ENCODE measurements at places on chromosomes 4 and X.

DNA sequence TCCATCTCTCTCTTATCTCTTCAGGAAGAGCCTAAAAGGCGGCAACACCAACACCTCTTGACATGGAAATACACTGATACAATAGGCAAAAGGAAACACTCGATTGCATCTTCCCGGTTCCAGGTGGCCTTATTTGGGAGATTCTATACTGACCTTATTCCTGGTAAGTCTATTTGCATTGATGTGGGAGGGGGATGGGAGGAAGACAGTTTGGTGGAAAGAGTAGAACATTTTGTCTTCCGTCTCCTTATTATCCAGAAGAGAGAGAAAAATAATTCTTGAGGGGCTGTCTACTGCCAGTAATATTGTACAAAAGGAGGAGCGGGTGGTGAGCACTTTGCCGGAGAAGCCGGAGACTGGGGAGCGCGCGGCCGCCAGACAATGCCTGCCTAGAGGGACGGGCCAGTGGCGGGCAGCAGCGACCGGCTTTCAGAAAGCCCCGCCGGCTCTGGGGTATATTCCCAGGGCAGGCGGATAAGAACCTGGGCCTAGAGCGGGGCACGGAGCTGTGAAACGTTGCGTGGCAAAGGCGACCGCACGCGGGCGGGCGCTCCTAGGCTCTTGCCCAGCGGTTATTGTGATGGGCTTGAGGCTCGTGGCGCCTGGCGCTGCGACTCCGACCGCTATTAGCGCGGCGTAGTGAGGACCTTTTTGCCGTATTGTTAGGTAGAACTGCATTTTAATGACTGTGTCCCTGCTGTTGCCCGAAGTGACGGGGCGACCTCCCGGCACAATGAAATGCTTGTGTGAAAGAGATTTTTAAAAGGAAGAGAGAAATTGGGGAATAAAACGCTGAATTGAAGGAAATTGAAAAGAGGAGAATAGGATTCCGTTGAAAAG lies 518 bp downstream of the PRDM8 start:
- no peak for DNase-seq

DNA sequence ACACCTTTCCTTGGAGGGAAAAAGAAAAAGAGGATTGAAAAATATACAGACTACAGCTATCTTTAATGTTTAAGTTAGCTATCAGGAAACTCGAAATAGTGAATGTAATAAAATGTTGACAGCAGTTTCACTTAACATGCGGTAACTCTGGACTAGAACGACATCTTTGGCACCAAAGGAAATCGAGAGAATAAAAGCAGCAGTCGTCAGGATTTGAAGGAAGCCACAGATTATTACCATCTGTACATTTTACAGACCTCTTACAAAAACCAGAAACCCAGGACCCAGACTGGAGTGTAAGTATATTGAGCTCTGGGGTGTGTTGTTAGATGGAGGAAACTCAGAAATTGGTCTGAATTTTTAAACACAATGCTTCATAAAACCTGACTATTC lies 51.6 kb upstream of the STOX2 start:
- no peak for DNase-seq

GRCh38 chrX:71953391-71953790 lies 42.7 kb downstream of the NHSL2 start:
- no peak for DNase-seq

DNA sequence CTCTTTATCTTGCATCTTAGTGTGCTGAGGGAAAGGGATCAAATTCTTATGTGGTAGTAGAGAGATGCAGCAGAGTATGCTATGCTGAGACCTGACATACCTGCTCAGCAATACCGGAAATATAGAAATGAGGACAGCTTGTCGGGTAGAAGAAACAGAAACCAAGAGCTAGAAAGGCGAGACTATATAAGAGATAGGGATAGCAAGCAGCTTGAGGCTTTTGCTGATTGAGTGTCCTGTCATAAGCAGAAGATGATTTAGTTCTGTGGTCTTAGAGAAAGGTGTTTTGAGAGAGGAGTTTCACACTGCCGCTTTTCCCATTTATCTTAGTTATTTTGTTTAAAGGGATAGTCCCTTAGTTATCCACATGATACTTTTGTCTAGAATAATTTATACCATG lies 31.7 kb downstream of the USP9X start:
- DNase-seq, result no peak

GRCh38 chr4:132180020-132180427 lies 969.1 kb upstream of the PCDH10 start:
- no peak for DNase-seq

DNA sequence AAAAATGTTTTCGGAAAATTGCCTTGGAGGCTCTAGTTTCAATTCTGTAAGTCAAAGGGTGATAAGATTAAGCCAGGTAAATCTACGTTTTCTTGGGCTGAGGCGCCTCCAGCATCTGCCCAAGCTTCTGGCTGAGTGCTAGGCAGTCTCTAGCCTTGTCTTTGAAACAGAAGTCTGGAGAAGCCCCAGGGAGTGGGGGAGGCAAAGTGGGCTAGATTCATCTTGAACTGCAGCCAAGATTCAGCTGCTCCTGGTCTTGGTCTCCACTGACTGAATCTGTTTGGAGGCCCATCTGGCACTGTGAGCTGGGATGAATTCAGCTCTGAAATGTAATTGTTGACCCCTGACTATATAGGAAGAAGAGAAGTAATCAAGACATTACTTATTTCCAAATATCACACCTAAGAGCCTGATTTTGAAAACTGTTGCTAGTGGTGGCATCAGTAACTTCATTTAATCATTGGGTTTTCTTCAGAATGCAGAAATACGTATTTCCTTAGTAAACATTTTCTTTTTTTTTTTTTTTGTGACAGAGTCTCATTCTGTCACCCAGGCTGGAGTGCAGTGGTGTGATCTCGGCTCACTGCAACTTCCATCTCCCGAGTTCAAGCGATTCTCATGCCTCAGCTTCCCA lies 187.3 kb upstream of the LEF1 start:
- no peak for DNase-seq

- DNase-seq, result no peak
Observed at GRCh38 chrX:121323337-121323736, 275.9 kb downstream of the GLUD2 start.

GRCh38 chrX:18210470-18210869 lies 10.2 kb downstream of the BEND2 start:
- no peak for DNase-seq

DNA sequence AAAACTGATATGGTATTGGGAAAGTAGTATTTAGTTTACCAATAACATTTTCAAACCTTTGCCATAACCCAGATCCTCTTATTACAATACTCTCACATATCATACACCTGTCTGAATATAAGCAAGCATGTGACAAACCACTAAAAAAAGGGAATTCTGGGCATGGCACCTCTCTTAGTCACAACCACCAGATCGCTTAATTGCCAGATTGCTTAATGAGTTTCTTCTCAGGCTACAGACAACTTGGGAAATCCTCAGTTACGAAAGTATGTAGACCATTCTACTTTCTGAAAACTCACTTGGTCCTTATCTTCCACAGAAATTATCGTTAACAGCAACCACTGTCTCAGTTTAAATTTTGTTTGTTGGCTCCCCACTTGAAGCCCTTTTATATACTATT lies 2.1 kb downstream of the NAF1 start:
- no peak for DNase-seq

- DNase-seq, result no peak
Observed at GRCh38 chr4:172725581-172725980, 443.0 kb upstream of the GALNT7 start.

DNA sequence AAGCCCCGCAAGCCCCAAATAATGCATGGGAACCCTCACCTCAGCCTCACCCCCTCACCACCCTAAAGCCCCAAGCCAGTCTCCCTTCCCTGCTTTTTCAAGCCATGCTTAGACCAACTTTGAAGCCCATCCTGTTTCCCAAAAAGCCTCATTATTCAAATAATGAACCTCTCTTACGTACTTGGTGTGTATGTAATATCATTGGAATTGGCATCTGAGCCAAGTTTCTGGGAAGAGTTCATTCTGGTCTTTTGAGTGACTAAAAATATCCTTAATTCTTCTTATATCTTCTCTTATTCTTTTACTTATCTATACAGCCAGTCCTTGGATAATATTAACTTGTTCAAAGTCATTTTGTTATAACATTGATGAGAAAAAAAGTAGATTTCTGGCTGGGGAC lies 875.8 kb upstream of the SLIT2 start:
- DNase-seq, result no peak

DNA sequence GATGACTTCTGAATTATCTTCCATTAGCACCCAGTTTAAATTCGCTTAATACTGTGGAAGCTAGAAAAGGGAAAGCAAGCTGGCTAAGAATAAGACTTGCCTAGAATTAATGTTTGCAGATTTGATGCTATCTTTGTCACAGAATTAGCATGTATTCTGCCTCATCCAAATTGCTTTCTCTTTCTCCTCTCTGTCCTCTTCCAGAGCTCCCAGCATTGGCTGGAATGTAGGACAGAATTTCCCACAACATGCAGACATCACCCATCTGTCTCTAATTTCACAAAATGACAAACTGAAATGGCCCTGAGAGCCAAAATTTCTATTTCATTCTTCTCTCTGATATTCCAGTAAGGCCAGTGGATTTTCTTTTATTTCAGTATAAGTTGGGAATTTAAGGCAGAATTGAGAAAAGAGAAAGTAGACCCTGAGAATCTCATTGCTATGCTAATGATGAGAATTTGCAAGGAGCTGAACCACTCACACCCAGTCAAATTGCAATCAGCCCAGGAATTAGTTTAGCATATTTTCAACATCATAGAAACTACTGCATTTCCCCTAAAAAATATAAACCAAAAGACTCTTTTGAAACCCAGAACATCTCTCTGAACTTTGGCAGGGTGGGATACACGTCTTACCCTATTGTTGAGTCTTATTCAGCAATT lies 188.8 kb downstream of the RCHY1 start:
- no peak for DNase-seq

- no peak for DNase-seq
Observed at GRCh38 chrX:74514384-74514783, 93.1 kb downstream of the SLC16A2 start.

- DNase-seq, result peak; percentile 66
Observed at GRCh38 chrX:39854772-39855747, 242.7 kb downstream of the BCOR start.

DNA sequence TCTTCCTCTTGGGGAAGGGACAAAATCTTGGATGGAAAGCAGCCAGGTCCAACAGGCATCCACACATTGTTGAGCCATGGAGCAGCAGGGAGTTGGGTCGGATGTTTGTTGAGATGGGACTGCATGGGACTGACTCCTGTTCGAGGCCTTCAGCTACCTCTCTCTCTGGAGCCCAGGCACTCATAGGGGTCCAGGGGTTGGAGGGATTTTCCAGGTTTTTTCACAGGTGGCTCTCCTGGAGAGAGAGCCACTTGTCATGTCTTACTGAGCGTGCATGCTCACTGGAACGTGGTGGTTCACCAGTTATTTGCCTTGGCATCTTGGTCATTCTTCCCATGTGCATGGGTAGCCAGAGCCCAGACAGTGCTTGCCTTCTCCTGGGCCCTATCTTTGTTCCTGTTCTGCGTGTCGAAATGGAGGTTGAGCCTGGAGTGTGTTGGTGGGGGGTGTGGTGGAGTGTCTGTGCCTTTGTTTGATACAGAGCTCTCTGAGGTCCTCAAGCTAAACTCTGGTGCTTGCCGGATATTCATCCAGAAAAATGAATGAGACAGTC lies 60.6 kb downstream of the NBDY start:
- no peak for DNase-seq

- DNase-seq, result no peak
Observed at GRCh38 chr4:148375584-148375983, 66.6 kb downstream of the NR3C2 start.

GRCh38 chrX:103793545-103793940 lies 16.9 kb downstream of the PLP1 start:
- DNase-seq, result no peak

DNA sequence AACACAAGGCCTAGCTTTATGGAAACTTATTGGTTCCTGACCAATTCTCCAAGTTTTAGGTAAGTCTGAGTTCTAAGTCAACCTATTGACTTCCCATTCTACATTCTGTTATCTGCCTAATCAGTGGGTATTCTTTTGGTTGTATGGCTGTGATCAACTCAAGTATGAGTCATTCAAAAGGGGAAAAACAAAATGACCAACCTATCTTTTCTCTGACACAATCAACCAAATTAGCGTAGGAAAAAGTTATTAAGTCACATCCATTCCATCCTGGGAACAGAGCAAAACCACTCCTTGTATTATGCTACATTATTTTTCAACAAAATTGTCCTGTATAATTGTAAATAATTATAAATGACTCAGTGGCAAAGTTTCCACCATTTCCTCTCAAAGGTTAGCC lies 136.2 kb downstream of the SHROOM4 start:
- no peak for DNase-seq

- no peak for DNase-seq
Observed at GRCh38 chr4:52423967-52424366, 235.1 kb downstream of the USP46 start.

- DNase-seq, result no peak
Observed at GRCh38 chr4:1727117-1728031, 6.1 kb downstream of the TACC3 start.

GRCh38 chr4:36024901-36025660 lies 219.2 kb downstream of the ARAP2 start:
- no peak for DNase-seq
